ENCODE measurements at places on chromosomes 16 and 17. TPM values are rescaled to one million over a fixed set of nuclear protein-coding genes. Genes with fewer than 3 reads are reported as not detected.

The SDR42E1 gene
- under 0.01 TPM for total RNA-seq

The SMARCD2 gene
- total RNA-seq, result 83.8 TPM

The RCVRN gene
- not detected for total RNA-seq

The DNAH3 gene
- not detected for total RNA-seq

The CCT6B gene
- total RNA-seq, result 0.38 TPM

The OR1A1 gene
- total RNA-seq, result not detected

The EFCAB5 gene
- total RNA-seq, result 0.85 TPM

The DCTPP1 gene
- total RNA-seq, result 10.4 TPM

The CHCT1 gene
- total RNA-seq, result not detected

The GNG13 gene
- not detected for total RNA-seq

Measured in regular cardiac myocyte (primary cell).